Vagina (tissue), 2 donors: ENCODE measurements at places on chromosomes 16 and 17.

- DNase-seq = no peak
Measured at GRCh38 chr16:11149011-11149616, 106.9 kb downstream of the SOCS1 start.

DNA sequence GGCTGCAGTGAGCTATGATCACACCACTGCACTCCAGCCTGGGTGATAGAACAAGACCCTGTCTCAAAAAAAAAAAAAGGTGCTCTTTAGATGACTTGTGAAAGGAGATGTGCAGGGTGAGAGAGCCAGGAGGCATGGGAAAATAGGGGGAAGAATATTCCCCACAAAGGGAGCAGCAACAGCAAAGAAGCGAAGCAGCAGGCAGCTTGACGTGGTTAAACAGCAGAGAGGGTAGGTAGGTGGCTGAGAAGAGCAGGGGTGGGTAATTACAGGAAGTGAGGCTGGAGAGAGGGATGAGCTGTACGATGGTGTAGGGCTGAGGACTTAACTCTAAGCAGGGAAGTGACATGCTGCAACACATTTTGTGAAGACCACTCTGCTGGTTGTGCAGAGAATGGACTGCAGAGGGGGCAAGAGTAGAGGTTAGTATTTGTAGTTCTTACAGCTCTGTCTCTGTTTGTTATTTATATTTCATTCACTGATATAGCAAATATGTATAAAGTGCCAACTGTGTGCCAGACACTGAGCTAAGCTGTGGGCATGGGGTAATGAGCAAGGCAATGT is 1.6 kb downstream of the HEATR3 start:
- DNase-seq = no peak

GRCh38 chr16:57952909-57953308 is 18.0 kb downstream of the CNGB1 start:
- no peak for DNase-seq

GRCh38 chr16:85733155-85733838 is 17.6 kb downstream of the C16orf74 start:
- DNase-seq = no peak

- DNase-seq = no peak
Measured at GRCh38 chr16:53132406-53132805, 77.6 kb downstream of the CHD9 start.

- DNase-seq = no peak
Measured at GRCh38 chr16:8376430-8376829, 213.9 kb downstream of the TMEM114 start.

DNA sequence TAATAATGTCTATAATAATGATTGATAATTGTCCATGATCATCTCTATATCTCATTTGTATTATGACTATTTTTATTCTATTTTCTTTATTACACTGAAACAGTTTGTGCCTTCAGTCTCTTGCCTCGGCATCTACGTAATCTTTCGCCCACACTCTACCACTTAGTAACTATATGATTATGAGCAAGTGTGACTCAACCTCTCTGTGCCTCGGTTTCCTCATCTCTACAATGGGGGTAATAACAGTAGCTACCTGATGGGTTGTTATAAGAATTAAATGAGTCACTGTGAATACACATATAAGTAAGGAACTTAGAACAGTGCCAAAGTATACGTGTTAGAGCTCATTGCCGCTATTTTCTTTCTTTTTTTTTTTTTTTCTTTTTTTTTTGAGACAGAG is 3.7 kb upstream of the SLC16A11 start:
- DNase-seq = no peak

DNA sequence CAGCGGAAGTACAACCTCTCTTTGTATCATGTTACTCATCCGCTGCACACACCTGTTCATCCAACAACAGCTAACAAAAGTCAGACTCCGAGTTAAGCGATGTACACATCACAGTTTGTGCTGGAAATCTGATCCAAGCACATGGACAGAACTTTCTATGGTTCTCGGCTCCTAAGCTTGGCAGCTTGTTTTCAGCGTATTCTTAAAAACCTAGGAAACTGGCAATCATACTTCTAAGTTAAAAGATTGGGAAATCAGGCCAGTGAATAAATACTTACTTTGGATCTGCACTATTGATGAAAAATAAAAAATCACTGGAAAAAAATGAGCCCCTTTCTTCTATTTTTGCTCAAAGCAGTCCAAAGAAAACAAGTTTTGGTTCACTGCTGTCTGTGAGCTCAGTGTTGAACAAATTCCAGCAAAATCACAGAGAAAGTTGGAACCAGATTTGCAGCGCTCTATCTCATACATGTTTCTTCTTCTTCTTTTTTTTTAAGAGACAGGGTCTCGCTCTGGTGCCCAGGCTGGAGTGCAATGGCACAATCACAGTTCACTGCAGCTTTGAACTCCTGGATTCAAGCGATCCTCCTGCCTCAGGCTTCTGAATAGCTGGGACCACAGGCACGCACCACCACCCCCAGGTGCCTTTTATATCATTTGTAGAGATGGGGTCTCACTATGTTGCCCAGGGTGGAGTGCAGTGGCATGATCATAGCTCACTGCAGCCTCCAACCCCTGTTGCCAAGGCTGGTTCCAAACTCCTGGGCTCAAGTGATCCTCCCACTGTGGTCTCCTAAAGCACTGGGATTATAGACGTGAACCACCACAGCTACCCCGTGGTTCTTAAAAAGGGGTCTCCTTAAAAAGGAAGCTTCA is 71.6 kb upstream of the CREBBP start:
- no peak for DNase-seq

DNA sequence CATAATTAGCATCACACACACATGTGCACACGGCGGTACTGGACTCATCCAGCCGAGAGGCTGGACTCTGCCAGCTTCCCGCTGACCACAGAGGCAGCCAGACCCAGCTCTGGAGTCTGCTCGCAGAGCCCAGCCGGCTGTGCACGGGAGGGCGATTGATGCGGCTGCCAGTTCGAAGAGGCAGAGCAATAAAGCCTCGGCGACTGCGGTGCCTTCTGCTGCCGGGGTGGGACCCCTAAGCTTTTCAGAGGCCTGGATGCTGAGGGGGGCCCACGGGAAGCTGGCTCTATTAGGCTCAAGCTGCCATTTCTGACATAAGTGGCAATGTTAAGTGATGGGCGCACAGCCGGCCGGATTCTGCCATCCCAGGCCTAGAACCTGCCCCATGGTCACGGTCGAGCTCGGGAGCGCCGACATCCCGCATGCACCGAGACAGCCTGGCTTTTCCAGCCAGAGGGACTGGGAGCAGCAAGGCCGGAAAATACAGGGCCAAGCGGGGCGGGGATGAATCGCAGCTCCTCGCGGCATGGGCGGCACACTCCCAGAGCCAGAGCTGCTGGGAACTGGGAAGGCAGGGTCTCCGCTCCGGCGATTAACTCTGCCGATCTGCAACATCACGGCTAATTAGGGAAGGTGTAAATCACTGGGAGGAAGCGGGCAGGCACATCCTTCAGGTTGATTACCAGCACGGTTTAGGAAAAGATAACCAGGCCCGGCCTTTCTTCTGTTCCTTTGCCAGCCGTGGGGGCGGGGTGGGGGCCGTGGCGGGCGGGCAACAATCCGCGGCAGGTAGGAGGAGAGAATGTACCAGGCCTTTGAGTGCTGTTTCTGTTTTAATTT is 57.7 kb downstream of the TBC1D16 start:
- no peak for DNase-seq

GRCh38 chr17:80603396-80603795 is 58.8 kb downstream of the RPTOR start:
- DNase-seq = no peak

- no peak for DNase-seq
Measured at GRCh38 chr17:53516636-53517035, 306.1 kb upstream of the KIF2B start.

- no peak for DNase-seq
Measured at GRCh38 chr16:886084-886543, 84.7 kb downstream of the LMF1 start.

- no peak for DNase-seq
Measured at GRCh38 chr16:24863582-24864437, 18.0 kb downstream of the SLC5A11 start.

DNA sequence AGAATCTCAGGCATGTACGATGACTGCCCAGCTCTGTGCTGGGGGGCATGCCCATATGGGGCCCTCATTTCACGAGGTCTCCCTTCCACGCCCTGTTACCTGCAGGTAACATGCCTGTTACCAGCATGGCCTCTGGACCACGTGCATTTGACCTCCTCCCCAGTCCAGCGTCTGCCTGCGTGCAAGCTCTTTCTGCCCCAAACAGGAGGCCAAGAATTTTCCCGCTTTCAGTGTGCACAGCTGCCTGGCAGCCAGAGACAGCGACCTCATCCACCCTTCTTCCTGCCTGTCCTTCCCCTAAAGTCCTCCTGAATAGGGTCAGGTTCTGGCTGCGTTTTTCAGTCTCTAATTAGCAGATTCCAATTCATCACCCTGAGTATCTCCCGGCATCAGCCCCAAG is 306.5 kb upstream of the ZFHX3 start:
- no peak for DNase-seq

DNA sequence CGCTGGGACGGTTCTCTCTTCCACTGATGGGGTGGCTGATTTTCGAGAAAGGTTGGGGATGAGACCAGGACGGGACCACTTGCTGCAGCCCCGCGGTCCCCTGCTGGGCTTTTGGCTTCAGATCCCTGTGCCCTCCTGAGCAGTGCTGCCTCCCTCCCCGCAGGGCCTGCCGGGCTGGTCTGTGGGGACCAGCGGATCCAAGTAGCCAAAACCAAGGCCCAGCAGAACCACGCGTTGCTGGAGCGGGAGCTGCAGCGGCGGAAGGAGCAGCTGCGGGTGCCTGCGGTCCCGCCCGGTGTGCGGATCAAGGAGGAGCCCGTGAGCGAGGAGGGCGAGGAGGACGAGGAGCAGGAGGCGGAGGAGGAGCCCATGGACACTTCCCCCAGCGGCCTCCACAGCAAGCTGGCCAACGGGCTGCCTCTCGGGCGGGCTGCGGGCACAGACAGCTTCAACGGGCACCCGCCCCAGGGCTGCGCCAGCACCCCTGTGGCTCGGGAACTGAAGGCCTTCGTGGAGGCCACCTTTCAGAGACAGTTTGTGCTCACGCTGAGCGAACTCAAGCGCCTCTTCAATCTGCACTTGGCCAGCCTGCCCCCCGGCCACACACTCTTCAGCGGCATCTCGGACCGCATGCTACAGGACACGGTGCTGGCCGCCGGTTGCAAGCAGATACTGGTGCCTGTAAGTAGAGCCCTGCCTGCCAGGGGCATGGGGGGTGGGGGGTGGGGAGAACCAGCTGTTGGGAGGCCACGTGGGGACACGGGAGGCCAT is 28.6 kb downstream of the POLR3E start:
- DNase-seq = peak; percentile 94

GRCh38 chr17:8698162-8698971 is 46.3 kb downstream of the CCDC42 start:
- no peak for DNase-seq

- DNase-seq = no peak
Measured at GRCh38 chr16:77227745-77228144, 28.5 kb downstream of the SYCE1L start.

GRCh38 chr17:30819971-30820705 is 4.4 kb downstream of the CRLF3 start:
- no peak for DNase-seq

- no peak for DNase-seq
Measured at GRCh38 chr16:25013751-25014499, 1.2 kb downstream of the ARHGAP17 start.

GRCh38 chr16:74561626-74562025 is 45.3 kb downstream of the GLG1 start:
- DNase-seq = no peak

DNA sequence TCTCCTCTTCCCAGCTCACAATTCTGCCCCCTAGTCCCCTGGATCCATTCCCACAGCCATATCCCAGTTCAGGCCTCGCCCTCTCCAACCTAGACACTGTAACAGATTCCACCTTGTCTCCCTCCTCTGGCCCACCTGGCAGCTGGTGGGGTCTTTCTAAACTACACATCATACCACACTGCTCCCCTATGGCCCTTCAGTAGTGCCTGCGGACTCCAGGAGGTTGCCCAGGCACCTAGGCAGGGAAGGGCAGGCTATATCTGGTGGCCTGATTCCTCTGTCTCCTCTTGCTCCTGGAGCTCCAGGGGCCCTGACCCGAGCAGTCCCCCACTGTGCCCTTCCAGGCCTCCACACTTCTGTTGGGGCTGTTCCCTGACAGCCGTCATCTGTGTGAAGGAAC is 64.5 kb downstream of the SMPD3 start:
- DNase-seq = no peak

- DNase-seq = no peak
Measured at GRCh38 chr16:79653373-79653891, 52.9 kb upstream of the MAF start.

GRCh38 chr17:78330570-78331224 is 29.2 kb downstream of the SOCS3 start:
- no peak for DNase-seq

- DNase-seq = no peak
Measured at GRCh38 chr16:81752876-81753227, 26.2 kb upstream of the PLCG2 start.

DNA sequence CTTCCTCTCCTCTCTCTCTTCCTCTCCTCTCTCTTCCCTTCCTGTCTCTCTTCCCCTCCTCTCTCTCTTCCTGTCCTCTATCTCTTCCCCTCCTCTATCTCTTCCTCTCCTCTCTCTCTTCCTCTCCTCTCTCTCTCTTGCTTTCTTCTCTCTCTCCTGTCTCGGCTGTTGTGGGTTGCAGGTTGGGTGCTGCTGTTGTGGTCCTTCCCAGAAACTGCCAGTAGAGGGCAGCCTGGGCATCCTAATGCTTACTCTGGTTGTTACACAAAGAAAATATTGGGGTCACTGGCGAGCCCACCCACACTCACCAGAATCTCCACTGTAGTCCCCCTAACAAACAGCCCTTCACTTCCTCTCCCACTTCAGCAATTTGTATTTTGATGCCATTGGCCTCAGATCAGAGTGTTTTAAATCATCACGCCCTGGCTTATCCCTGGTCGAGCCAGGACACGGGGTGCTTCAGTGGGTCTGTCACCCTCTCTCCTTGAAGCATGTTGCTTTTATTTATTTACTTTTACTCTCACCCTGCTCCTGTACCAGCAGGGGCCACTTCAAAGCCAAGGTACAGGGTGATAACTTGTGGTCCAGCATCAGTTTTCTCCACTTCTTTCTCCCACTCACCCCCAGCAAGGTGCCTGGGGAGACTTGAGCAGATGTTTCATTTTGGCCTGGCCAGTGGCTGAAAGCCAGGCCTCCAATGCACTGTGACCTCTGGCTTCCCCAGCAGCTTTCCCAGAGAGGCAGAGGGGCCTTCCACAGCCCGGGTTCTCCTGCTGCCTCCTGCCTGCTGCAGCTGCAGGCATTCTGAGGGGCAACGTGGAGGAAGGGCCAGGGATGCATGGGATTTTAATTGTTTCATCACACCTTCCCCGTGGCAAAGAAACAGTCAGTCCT is 4.7 kb upstream of the MMP15 start:
- DNase-seq = no peak
